ENCODE measurements at places on chromosomes 7 and 10.

DNA sequence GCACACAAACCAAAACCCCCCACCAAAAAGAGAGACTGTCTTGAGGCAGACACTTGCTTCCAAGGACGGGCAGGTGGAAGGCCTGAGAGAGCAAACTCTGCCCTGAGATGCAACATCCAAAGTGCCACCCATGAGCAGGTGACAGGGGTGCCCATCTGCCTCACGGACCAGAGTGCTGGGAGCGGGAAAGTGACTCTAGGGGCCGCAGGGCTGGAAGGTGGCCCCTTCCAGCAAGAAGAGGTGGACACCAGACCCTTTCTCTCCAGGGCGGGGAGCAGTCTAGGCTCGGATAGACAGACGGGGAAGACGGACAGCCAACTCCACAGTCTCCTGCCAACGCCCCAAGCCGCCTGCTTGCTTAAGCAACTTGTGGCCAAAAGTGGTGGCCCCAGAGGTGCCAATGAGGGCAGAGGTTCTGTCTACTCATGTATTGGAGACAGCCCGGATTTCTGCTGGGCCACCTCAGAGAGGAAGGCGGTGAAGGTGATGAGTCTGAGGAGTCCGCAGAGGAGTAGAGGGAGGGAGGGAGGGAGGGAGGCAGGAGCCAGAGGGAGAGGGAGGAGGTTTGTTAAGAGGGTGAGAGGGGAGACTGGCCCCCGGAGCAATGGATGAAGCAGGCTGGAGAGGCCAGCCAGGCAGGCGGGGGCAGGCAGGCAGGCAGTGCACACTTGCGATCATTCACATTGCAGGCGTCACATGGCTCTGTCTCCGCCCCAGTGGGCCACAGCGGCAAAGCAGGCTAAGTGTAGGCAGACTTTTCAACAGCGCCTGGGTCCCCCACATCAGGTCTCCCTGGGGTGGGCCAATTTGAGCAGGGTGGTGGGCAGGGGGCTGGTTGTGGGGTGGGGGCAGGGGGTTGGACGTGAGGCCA lies 65.6 kb downstream of the SLC29A4 start:
- no peak for DNase-seq

GRCh38 chr10:102405108-102405571 lies 9.6 kb downstream of the NFKB2 start:
- DNase-seq: no peak

GRCh38 chr10:104333032-104333727 lies 5.1 kb downstream of the ITPRIP start:
- no peak for DNase-seq

DNA sequence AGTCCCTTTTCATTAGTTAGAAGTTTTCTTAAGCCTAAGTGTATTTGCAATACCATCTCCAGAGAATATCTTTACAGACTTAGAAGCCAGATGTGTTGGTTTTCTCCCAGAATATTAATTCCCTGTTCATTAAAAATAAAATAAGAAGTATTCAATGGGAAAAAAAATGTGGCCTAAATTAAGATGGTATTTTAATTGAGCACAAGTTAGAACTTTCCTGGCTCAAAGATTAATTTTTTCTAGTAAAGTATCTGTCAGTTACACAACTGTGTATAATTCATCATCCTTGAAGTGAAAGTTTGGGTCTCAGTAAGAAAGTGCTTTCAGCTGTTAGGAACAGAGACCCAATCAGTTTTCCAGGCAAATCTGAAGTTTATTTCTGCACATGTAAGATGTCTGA lies 1179.5 kb upstream of the C7orf33 start:
- DNase-seq: peak; percentile 54

GRCh38 chr10:80582286-80582960 lies 44.7 kb downstream of the SH2D4B start:
- peak; percentile 26 for DNase-seq
